ENCODE measurements at places on chromosomes 4 and X.

DNA sequence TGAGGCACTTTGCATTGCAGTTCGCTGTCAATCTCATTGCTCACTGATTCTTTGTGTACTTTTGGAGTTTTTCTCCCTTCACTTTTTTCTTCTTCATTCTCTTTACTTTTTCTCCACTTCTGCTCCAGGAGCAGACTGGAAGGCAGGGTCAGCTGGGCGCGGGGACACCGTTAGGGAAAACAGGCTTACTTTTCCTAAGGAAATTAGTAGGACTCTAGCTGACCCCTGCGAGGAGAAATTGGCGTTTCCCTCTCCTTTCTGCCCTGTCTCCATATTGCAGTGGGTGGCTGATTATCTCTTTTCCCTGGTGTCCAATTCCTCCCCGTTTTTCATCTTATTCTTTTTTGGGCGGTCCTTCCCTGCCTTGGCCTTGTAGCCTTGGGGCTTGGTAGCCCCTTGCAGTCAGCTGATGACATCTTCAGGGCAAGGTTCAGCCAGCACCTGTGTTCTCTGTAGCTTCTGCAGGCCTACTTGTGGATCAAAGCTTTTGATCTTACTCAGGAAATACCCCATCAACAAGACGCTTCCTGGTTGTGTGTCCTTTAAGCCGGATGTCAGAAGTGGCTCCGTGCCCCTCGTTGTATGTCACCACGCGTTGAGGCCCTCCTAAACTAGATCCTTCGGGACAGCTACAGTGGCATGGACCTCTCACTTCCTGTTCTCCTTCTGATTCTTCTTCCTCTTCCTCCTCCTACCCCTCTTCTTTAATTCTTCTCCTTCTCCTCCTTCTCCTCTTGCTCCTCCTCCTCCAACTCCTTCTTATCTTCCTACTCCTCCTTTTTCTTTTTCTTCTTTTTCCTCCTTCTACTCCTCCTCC, 36.1 kb downstream of the NBDY start:
- no peak for DNase-seq

DNA sequence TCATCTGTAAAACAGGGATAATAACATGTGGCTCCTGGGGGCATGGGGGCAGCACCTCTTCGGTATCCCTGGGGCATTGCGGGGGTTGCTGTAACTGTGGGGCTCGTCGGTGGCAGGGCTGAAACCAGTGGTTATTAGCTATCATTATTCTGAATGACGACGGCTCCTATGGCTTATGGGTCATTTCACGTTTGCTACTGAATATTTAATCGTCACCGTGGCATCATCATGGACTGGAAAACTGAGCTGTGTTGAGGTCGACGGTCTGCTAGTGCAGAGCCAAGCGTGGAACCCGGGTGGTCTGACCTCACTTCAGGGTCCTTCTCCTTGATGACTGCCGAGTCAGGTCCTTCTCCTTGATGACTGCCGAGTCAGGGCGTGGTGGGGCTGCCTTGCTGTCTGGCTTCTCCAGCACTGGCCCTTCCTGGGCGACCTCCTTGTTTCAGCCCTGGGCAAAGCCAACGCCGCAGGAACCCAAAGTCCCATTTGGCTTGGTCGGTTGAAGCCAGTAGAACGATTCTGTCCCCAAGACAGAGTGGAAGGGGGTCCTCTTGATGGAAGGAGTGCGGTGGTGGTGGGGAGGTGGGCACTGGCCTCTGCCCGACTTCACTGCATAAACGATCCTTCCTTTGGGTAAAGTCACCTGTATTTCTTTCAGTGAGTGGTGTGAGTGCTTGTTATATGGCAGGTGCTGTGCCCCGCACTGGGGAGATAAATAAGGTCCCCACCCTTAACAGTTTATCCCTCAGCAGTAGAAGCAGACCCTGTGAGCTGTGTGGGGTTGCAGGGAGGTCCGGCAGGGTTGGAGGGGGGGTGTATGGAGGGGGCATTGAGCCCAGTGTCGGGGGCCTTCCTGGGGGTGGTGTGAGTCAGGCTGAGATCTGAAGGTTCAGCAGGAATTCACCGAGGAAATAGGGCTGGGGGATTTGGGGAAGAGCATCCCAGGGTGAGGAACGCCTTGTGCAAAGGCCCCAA, 40.8 kb downstream of the PSAPL1 start:
- no peak for DNase-seq

GRCh38 chr4:46254788-46255187, 130.9 kb upstream of the GABRG1 start:
- DNase-seq = no peak

- peak; percentile 52 for DNase-seq
These were observed 5.6 kb upstream of the KANTR start for GRCh38 chrX:53088136-53088974.

DNA sequence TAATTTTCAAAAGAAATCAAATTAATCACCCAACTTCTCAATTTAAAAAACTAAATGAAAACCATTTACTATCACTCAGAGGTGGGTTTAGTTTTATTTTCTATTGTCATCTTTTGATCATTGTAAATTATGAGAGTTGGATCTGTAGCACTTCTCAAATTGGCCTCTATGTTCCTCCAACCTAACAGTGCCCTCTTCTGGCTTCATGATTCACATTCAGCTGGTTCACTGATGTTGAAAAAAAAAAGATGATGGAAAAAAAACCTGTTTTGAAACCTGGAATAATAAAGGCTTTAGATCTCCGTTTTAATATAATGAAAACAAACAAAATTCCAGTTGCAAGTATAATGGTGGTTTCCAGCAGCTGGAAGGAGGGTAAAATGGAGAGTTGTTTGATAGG, 2.4 kb upstream of the NBDY start:
- DNase-seq = no peak

DNA sequence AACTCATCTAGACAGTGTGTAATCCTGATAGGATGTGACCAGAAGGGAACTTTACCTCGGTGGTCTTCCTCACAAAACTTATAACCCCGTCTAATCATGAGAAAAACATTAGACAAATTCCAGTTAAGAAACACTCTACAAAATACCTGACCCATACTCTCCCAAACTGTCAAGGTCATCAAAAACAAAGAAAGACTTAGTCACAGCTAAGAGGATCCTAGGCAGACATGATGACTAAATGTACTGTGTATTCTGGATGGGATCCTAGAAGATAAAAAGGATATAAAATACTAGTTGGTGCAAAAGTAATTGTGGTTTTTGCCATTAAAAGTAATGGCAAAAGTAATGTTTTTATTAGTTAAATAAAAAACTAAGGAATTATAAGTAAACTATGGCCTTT, 81.6 kb downstream of the DTHD1 start:
- DNase-seq = no peak

- no peak for DNase-seq
These were observed 194.9 kb downstream of the PALLD start for GRCh38 chr4:168691631-168692369.

GRCh38 chrX:49656533-49656932, 39.3 kb downstream of the PAGE1 start:
- no peak for DNase-seq

DNA sequence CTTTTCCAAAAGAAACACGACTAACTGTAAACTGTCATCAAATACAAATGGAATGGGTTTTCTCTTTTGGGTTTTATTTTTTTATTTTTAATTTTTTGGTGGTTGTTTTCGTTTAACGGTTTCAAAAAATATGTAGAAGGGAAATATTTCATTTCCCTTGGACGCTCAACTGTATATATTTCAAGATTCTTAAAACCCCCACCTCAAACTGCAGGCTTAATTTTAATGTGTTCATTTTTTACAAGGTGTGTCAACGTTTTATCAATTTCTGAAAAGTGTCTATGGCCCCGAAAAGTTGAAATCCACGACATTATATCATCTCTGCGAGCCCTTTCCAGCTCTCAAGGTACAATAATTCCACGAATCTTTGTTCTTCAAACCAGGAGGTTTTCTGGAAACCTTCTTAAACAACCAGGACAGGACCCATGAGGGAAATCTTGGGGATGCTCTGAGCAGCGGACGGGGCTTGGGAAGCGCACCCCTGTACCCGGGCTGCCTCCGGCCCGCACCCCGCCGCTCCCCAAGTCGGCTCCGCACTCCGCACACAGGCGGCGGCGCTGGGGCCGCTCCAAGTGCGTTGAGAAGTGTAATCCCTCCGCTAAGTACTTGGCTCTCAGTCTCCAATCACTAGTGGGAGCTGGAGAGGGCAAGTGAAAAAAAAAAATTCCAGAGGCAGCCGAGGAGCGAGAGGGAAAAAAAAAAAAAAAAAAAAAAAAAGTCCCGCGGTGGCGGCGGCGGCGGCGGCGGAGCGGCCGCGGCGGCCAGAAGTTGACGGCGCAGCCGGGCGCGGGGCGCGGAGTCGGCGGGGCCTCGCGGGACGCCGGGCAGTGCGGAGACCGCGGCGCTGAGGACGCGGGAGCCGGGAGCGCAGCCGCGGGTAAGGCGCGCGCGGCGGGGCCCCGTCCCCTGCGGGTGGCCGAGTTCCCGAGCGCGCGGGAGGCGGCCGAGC, at the start of gene BMPR1B:
BMPR1B (plus strand) TSS at position 764 of the 949 bp plus-strand sequence. CDS start 346,470 bp downstream, outside the sequence.
- peak; percentile 12 for DNase-seq

DNA sequence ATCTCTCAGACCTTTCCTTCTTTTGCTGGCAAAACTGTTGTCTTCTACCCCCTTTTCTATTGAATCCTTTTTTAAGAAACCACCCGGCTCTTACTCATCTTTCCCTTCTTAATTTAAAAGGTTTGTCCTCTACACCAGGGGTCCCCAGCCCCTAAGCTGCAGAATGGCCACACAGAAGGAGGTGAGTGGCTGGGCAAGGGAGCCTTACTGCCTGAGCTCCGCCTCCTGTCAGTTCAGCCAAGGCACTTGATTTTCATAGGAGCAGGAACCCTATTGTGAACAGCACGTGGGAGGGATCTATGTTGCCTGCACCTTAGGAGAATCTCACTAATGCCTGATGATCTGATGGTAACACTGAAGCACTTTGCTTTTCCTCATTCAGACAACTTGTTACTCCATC, 726.3 kb upstream of the INTU start:
- no peak for DNase-seq

DNA sequence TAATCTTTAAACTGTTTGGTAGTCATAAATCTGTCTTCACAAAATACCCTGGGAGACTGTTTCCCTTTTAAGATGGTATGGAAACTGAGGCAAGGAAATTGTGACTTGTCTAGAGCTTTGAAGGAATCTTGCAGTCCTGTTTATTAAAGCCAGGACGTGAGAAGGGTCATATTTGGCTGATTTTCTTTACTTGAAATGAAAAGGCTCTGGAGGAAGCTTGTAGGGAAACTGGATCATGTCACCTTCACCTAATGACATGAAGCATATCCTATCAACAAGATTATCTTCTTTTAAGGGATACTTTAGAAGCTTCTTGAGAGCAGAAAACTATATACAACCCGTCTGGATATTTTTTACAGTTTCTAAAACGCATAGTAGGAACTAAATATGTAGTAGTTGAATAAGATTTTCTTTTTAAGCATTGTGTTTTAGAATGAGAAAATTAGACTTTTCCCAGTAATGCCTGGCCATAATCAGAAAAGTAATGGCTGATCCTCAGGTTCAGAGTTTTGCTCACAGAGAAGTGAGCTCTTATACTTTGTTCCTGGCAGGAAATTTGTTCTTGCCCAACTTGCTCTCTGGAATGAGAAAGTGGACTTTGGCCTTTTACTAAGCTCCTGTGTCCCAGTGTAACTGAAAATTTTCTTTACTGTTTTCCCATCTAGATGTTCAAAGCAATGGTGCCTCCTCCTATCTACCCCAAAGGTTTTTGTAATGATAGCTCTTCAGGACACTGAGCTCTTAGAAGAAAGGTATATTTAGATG, 136.8 kb upstream of the AFF2 start:
- DNase-seq = no peak

DNA sequence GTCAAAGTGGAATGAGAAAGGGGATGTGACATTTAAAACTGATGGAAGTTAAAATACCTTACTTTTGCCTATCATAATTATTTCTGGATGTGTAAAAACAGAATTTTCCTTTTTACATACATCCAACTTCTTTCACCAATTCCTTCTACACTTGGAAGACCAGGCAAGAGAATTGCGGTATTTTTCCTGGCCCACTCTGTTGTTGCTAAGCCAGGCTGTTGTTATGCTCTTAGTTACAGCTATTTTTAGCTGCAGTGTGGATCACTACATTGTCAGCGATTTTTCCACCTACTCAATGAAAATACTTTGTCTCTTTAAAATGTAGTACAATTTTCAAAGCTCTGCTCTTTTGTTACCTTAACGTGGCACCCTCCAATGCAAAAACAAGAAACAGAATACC, 43.4 kb downstream of the NKX6-1 start:
- DNase-seq = no peak

- DNase-seq = no peak
These were observed 111.8 kb upstream of the DKK2 start for GRCh38 chr4:107147873-107148272.

DNA sequence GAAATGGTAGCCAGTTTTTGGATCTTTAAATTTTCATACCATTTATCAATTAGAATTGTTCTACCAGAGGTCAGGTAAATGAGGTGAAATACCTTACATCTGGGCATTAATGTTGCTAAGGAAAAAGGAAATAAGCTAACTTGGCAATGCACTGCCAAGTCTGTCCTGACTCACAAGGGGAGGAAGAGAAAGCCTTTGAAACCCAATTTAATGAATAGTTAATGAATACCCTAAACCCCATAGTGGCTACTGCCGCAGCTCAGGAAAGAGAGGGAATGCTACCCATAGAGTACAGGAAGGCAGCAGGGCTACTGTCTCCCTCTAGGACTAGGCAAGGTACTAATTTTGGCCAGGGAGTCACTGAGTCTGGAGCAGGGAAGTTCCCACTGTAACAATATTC, 16.8 kb upstream of the DHX15 start:
- DNase-seq = no peak

DNA sequence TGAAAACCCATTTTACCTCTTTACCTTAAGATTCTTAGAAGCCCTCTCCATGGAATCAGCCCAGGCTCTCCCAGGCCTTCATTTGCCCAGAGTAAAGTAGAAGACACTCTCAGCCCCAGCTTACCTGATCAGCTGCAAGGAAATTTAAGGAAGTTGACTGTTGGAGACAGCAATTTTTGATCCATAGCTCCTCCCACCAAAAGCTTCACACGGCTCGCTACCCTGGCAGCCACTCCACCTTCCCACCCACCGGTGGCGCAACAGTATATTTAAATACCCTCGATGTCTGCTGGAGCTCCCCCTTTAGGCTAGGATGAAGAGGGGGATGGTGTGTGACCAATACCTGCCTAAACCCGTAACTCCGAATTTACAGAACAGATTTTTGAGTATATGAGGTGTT, 75.4 kb downstream of the MBNL3 start:
- no peak for DNase-seq

DNA sequence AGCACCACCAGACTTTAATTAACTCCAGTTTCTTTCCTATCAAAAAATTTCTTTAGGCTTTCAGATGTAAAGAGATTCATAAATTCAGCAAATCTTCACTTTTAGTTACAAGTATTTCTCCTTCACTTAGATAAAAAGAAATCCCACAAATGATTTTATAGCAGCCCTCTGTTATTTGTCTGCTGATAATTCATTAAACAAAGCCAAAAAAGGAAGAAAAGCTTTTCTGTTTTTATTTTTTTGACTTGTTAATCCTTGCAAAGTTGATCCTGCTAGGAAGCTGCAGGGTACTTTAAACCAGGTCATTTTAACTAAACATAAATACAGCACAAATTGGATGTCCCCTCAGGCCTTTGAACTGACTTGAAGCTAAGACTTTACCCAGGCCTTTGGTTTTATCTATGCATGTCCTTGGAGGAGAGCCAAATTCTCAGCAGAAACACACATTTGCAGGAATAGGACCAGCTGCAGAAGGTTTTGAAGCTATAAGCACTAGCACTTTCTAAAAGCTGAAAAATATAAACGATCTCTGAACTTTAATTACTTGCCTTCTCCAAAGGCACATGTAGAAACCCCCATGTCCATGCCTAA, 57.5 kb downstream of the PCDH18 start:
- no peak for DNase-seq

- DNase-seq = no peak
These were observed 213.5 kb upstream of the TAPT1 start for GRCh38 chr4:16439768-16440167.

- DNase-seq = no peak
These were observed 12.0 kb downstream of the SHOX start for GRCh38 chrX:642436-643240.
